ENCODE measurements at places on chromosomes 4 and X.

DNA sequence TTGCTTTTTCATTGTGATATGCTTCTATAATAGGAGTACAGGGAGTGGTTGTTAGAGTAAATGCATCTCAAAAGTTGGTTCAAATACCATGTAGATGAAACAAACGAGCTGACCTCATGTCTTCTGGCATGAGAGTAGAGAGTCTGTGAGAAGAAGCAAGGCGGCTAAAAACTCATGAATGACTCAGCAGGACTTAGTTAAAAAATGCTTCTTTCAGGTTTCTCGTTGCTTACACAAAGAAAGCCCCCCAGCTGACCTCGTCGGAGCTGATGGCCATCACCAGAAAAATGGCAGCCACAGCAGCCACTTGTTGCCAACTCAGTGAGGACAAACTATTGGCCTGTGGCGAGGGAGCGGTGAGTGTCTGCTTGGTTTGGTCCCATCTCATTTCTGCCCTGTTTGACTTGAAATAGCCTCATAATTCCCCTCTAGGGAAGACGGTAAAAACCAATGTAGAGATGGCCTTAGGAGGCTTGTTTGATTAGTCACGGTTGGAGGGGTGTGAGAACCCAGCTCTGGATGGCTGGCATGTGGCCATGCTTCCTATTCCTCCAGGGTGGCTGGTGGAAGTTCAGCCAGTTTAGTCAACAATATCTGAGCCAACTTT, 14.5 kb downstream of the AFP start:
- no peak for DNase-seq

- DNase-seq = no peak
Observed at GRCh38 chrX:57119416-57119815, 1.9 kb downstream of the SPIN2B start.

DNA sequence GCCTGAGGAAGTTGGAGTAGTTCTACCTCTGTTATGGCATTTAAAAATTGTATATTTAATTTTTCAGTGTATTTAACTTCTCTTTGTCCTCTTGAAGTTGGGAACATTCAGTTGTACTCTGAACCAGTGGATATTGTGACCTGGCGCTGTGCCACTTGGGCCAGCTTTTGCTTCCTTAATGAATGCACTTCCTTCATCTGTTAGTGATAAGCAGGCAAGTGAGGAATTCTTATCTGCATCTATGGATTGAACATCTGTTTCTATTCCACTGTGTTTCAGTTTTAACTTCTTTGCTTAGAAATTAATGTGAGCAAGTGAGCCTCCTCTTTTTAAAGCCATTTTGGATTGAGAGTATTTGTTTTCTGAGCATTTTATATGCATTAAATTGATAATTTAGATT, 128.3 kb downstream of the UCHL1 start:
- no peak for DNase-seq

DNA sequence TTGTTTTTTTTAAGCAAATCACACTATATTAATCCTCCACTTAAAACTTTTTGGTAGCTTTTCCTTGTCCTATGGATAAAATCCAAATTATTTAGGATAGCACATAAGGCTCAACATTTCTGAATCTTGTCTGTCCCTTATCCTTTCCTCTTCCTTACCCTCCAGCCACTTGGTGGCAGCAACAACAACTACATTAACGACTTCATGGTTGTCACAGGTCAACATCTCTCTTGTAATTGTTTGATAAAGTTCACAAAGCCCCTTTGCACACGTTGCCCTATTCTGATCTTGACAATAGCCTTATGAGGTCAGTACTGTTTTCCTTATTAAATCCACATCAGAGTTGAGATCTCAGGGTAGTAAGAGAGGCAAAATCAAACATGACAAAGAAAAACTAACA, 269.0 kb upstream of the PABPC4L start:
- DNase-seq = no peak

GRCh38 chrX:147899379-147900114, 12.2 kb upstream of the FMR1 start:
- DNase-seq = no peak

GRCh38 chr4:173801876-173802661, 272.0 kb upstream of the HAND2 start:
- no peak for DNase-seq

GRCh38 chr4:112593438-112594133, 43.1 kb downstream of the ZGRF1 start:
- DNase-seq = no peak

- DNase-seq = no peak
Observed at GRCh38 chr4:15368856-15369255, 59.0 kb upstream of the C1QTNF7 start.

GRCh38 chr4:183872531-183872930, 32.6 kb upstream of the STOX2 start:
- DNase-seq = no peak

DNA sequence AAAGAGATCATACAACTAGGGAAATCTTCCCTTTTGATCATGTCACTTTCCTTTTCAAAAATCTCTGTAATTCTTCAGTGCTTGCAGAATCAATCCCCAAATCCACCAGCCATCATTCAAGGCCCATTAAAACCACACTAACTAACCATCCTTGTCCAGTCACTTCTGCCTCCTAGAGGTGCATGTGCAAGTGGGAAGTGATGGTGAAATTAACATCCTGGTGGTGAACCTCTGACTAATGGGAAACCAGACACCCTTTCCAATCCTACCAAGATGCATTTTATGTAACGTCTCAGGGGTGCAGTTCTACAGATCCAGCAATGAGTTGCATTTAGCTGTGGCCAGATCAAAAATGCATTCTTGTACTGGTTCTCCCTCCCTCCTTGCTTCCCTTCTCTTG, 341.8 kb downstream of the RAPGEF2 start:
- no peak for DNase-seq

GRCh38 chr4:44674471-44674870, 3.7 kb upstream of the GUF1 start:
- DNase-seq = no peak

- DNase-seq = no peak
Observed at GRCh38 chrX:72095370-72095769, 36.3 kb downstream of the RTL5 start.

GRCh38 chr4:147942729-147943128, 210.8 kb downstream of the ARHGAP10 start:
- DNase-seq = no peak

GRCh38 chr4:23213198-23213597, 520.5 kb downstream of the GBA3 start:
- no peak for DNase-seq

DNA sequence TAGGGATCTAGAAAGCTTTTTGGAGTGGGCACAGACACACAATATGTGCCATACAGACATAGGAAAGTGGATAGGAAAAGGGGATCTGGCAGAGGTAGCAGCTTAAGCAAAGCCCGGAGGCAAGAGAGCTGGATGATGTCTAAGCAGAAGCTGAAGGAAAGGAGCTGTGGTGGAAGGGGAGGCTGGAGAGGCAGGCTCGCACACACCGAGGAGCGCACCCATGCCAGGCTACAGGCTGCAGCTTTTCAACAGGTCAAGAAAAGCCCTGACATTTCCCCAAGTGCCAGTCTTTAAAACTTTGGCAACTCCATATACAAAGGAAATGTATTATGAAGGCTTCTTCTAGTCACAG, 67.4 kb downstream of the SOWAHB start:
- DNase-seq = no peak

DNA sequence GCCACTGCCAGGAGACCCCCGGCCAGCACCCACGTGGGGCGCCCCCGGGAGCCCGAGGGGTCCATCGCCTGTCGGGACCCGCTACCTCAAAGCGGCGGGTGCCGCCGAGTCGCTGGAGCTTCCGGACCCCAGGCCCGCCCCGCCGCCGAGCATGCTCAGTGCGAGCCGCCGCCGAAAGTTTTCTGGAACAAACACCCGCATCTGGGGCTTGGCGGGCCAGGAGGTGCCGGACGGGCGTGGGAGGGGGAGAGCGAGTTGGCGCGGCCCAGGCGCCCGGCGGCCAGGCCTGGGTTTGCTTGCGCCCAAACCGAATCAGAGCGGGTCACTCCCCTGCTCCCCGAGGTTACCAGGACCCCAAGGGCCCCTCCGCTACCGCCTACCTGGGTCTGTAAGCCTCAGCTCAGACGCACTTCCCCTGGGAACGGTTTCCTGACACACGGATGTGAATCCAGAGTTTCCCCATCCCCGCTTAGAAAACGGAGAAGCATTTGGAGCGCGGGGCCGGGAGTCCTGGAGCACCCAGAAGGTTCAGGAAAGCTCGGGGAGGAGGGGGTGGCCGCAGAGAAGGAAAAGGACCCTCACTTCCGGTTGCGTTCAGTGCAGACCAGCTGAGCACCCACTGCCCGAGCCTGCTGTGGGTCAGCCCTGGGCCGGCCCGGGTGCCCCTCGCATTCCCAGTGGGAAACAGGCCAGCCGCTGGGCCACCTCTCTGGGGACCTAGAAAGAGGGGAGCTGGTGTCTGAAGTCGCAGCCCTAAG, at the start of gene EVC2:
Gene EVC2, minus strand, starts transcription at position 111 of the 758 bp plus-strand sequence. Its CDS starts 46 bp downstream, at position 65.
- DNase-seq = peak; percentile 11

DNA sequence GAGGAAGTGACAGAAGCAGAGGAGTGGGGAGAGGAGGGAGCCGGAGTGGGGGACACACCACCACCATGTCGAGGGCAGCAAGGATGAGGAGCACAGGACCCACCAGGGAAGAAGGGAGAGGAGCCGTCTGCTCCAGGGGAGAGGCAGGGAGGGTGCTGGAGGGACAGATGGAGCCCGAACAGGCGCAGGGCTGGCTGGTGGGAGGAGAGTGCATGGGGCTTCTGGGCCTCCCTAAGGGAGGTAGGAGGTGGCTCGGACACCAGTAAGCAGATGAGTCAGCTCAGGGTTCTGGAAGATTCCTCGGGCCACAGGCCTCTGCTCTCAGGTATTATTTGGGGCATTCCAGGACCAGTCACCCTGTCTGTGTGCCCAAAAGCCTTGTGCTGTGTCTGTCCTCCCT, 29.8 kb downstream of the ATP2B3 start:
- DNase-seq = no peak

- DNase-seq = no peak
Observed at GRCh38 chr4:16140879-16141249, 57.0 kb upstream of the PROM1 start.
